ENCODE measurements at places on chromosomes 4 and X. TPM values are rescaled to one million over a fixed set of nuclear protein-coding genes. Genes with fewer than 3 reads are reported as not detected.

The TBC1D9 gene
- 7.3 TPM for total RNA-seq

The ITIH6 gene
- total RNA-seq = not detected

The ATP2B3 gene
- total RNA-seq = 0.13 TPM

The BEX1 gene
- not detected for total RNA-seq

The NXF2B gene
- total RNA-seq = not detected

The GYPE gene
- total RNA-seq = not detected

The MAGEB1 gene
- total RNA-seq = not detected

The FAM236A gene
- not detected for total RNA-seq

The MYOZ2 gene
- total RNA-seq = not detected

The CT47A1 gene
- total RNA-seq = not detected

The C4orf51 gene
- not detected for total RNA-seq

The CNGA2 gene
- total RNA-seq = not detected

The ABHD18 gene
- total RNA-seq = 4.0 TPM

The ABRAXAS1 gene
- 7.0 TPM for total RNA-seq

The SPANXB1 gene
- total RNA-seq = 1.8 TPM

The MAP9 gene
- 4.2 TPM for total RNA-seq

The NAAA gene
- total RNA-seq = 24.8 TPM

The ADGRG4 gene
- total RNA-seq = not detected

The ABCG2 gene
- total RNA-seq = 18.6 TPM

The NOX1 gene
- total RNA-seq = 0.08 TPM

The SLC25A4 gene
- total RNA-seq = 13.5 TPM

The CHIC2 gene
- 7.2 TPM for total RNA-seq

The RNF175 gene
- total RNA-seq = not detected

The DUSP21 gene
- not detected for total RNA-seq

The PRKX gene
- 37.4 TPM for total RNA-seq

The DCX gene
- total RNA-seq = not detected

The EDA gene
- 0.54 TPM for total RNA-seq

The PABPC1L2B gene
- total RNA-seq = not detected

The CFAP99 gene
- total RNA-seq = 0.13 TPM

The SORCS2 gene
- 5.8 TPM for total RNA-seq

The STPG2 gene
- not detected for total RNA-seq

The GNRHR gene
- total RNA-seq = not detected

The PABPC1L2A gene
- not detected for total RNA-seq

The MAGEB10 gene
- not detected for total RNA-seq

The SMIM43 gene
- total RNA-seq = 0.33 TPM

The CCDC110 gene
- total RNA-seq = not detected

The GPR173 gene
- total RNA-seq = not detected

The CT45A3 gene
- total RNA-seq = 0.12 TPM

Measured in A549 treated with dexamethasone at 1 μM for 4 hours (cell line).